ENCODE measurements at places on chromosomes 12 and 14. TPM values are rescaled to one million over a fixed set of nuclear protein-coding genes. Genes with fewer than 3 reads are reported as not detected.

DNA sequence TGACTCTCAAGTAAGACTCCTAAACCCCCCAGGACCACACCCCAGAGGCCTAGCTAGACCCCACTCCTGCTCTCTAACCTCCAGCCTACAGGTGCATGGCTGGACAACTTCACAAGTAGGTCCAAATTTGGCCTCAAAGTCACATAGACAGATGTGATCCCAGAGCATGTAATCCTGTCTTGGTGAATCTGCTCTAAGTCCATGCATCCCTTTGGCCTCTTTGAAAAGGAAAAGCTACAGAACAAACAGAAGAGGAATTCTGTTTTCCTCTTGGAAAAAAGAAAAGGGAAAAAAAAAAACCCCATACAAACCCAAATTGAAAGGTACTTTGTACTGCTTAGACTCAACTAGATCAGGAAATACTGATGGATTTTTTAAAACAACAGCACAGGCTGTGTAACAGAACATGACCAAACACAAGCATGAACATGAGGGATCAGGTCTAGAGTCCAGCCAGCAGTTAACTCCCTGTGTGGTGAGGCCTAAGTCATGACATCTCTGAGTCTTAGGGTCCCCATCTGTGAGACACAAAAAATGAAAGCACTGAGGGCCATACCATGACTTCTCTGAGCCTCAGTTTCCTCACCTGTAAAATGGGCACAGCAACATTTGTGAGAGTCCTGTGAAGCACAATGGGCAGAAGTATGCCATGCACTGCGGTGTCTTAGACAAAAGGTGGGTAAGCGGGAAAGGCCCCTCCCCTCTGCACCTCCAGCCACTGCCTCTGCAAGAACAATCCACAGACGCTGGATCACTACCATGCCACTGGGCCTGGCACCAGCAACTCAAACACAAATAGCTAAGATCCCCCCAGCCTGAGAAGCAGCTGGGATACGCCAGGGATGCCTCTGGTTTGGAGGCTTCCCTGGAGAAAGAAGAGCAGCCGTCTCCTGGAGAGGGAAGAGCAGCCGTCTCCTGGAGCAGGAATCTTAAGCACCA is 9.9 kb downstream of the PITPNM2 start:
- DNase-seq = no peak
- H3K27ac ChIP-seq = peak overlapping the region; percentile 89
- H3K36me3 ChIP-seq = no peaks in the 10 kb centered on the region
- peaks cover 49% of the 10 kb centered on the region for H3K4me1 ChIP-seq

DNA sequence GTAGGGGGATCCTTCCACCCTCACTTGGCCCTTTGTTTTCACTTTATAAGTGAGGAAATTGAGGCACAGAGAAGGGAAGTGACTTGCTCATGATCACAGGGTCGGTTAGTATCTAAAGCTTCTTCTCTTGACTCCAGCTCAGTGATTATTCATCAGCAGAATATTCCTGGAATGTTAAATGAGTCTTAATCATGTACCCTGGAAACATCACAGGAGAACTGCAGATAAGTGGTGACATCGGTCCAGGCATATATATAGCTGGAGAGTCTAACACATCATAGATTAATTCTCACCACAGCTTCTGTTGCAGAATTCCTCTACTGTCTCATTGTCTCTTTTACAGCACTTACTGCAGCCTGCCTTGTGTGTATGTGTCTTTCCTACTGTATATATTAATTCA is 69.9 kb downstream of the PAH start:
- no peak overlapping the region for H3K4me3 ChIP-seq
- no peak for DNase-seq
- H3K36me3 ChIP-seq = no peaks in the 10 kb centered on the region
- H3K4me1 ChIP-seq = no peaks in the 10 kb centered on the region
- no peaks in the 10 kb centered on the region for H3K27me3 ChIP-seq

The C1QL4 gene
- total RNA-seq = 2.1 TPM

The FZD10 gene
- total RNA-seq = not detected

The CMA1 gene
- not detected for total RNA-seq

DNA sequence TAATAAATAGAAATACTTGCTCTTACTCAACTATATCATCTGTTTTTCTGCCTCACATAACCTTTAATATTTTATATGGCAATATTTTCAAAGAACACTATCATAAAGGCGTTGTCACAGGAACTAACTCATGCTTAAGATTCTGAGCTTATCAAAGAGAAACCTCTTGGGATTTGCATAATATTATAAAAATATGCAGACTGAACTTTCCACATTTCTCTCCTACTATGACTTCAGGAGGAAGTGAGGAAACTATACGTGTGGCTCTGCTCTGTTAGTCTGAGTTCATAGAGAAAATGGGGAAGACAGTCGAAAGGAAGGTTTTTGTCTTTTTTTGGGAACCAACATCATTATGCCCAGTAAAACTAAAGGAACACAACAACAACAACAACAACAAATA is 124.7 kb downstream of the GARIN6 start:
- no peaks in the 10 kb centered on the region for H3K27me3 ChIP-seq
- DNase-seq = no peak
- no peaks in the 10 kb centered on the region for H3K4me1 ChIP-seq
- H3K27ac ChIP-seq = no peak overlapping the region
- H3K4me3 ChIP-seq = no peak overlapping the region

DNA sequence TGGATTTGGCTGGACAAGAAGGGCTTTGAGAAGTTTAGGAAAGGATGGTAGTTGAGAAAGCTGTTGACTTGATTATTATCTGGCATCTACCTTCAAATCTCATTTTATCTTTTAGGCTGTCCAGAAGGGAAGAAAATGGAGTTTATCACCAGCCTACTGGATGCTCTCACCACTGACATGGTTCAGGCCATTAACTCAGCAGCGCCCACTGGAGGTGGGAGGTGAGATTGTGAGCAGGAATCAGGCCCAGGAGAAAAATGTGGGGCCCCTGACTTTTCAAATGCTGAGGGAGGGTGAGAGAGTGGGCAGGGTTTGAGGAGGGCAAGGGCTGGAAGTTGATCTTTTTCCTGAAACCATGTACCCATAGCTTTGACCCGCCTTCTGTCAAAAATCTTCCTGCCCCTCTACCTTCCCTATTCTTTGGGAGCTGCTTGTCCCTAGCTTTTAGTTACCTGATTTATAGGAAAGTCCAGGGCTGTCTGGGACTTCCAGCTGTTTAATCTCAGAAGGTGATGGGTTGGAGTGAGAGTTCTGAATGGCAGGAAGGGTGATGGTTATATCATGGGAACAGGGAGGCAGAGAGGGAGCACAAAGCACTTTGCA is 134.2 kb downstream of the SMOC1 start:
- no peaks in the 10 kb centered on the region for H3K36me3 ChIP-seq
- no peak overlapping the region for H3K4me3 ChIP-seq
- no peaks in the 10 kb centered on the region for H3K4me1 ChIP-seq
- no peak overlapping the region for H3K27ac ChIP-seq
- H3K27me3 ChIP-seq = peaks cover 5% of the 10 kb centered on the region

- no peak overlapping the region for H3K27ac ChIP-seq
- no peaks in the 10 kb centered on the region for H3K36me3 ChIP-seq
- no peak overlapping the region for H3K4me3 ChIP-seq
- no peaks in the 10 kb centered on the region for H3K4me1 ChIP-seq
- H3K27me3 ChIP-seq = no peaks in the 10 kb centered on the region
Observed at GRCh38 chr12:1281683-1282366, 290.8 kb downstream of the ERC1 start.

GRCh38 chr12:25843976-25844375 is 114.5 kb upstream of the RASSF8 start:
- H3K4me3 ChIP-seq = no peak overlapping the region
- H3K36me3 ChIP-seq = no peaks in the 10 kb centered on the region
- peaks cover 8% of the 10 kb centered on the region for H3K27me3 ChIP-seq
- no peak overlapping the region for H3K27ac ChIP-seq
- peaks cover 5% of the 10 kb centered on the region for H3K4me1 ChIP-seq

- no peaks in the 10 kb centered on the region for H3K36me3 ChIP-seq
- no peak overlapping the region for H3K4me3 ChIP-seq
- H3K27ac ChIP-seq = no peak overlapping the region
- H3K4me1 ChIP-seq = no peaks in the 10 kb centered on the region
Observed at GRCh38 chr12:1635301-1636095, 6.5 kb downstream of the WNT5B start.
